ENCODE measurements at places on chromosomes 3 and 15.

DNA sequence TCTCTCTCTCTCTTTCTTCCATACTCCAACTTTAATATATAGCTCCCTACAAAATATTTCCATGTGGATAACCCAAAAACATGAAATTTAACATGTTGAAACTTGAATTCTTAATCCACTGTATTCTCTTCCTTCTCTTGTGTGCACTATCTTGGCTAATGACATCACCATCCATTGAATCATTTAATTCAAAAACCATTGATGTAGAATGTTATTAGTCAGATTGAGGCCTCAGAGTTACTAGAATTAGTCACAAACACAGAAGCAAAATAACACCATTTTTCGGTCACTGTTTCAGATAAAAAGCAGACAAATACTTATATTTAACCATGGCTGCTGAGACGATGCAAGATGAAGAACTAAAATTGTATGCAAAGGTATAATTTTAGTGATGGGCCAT, 256.9 kb upstream of the LRRC3B start:
- DNase-seq: no peak

- no peak for DNase-seq
These were observed 182.2 kb downstream of the RSL24D1 start for GRCh38 chr15:55014391-55015092.

DNA sequence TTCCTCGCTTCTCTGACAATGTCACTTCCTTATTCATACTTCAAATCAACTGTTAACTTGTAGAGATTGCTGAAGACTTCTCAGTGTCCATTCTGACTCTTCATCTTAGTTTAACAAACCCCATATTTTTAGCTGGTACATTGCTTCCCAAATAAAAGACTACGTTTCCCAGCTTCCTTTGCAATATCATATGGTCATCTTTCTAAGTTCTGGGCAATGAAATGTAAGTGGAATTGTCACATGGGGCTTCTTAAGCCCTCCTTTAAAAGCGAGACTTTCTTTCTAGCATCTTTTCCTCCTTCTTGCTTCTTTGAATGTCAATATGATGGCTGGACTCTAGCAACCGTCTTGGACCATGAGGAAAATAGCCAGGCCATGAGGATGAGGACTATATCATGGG, 239.0 kb downstream of the ZNF621 start:
- DNase-seq: no peak

GRCh38 chr3:9715764-9716437, 12.3 kb downstream of the CPNE9 start:
- no peak for DNase-seq

GRCh38 chr3:30741889-30742288, 135.5 kb downstream of the TGFBR2 start:
- no peak for DNase-seq

DNA sequence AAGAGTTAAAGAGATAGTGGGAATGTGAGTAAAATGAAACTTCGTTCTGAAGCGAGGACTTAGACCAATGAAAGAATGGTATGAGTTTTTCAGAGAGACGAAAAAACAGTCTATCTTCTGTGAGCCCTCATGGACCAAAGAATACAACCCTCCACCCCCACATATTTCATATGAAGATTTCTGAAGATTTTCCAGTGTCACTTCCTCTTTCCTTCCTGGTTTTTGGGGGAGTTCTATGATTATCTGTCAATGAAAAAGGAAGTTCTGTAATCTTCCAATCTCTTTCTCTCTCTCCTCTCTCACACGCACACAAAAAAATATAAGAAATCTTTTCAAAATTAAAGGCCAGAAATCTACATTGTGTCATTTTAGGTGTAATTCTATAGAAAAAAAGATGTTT, 27.7 kb downstream of the CMSS1 start:
- DNase-seq: no peak

GRCh38 chr15:25847051-25847450, 16.1 kb downstream of the ATP10A start:
- no peak for DNase-seq

DNA sequence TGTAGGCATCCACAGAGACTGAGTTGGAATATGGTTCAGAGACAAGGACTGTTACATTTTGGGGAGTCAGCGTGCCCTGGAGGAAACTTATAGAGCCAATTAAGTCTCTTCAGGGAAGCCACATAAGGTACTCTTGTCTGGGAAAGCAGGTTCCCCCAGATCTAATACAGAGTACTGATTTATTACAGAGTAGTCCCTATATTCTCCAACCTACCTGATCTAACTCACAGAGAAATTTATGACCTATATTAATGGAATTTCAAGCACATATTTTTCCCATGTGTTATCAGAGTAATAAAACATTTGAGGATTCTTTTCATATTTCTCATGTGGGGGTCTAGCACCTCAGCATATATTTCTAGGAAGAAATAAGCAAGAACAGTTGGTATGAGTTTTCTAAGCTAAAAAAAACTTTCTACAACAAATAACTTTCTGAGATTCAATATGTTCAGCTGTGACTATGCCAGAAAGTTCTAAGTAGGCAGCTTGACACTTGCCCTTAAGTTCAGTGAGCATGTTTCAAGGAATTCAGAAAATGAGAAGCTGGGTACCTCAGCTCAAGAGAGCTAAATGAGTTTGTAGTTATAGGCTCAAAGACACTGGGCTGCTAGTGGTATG, 75.3 kb upstream of the COL8A1 start:
- no peak for DNase-seq

- DNase-seq: no peak
These were observed 37.5 kb upstream of the MFGE8 start for GRCh38 chr15:88950600-88951160.

DNA sequence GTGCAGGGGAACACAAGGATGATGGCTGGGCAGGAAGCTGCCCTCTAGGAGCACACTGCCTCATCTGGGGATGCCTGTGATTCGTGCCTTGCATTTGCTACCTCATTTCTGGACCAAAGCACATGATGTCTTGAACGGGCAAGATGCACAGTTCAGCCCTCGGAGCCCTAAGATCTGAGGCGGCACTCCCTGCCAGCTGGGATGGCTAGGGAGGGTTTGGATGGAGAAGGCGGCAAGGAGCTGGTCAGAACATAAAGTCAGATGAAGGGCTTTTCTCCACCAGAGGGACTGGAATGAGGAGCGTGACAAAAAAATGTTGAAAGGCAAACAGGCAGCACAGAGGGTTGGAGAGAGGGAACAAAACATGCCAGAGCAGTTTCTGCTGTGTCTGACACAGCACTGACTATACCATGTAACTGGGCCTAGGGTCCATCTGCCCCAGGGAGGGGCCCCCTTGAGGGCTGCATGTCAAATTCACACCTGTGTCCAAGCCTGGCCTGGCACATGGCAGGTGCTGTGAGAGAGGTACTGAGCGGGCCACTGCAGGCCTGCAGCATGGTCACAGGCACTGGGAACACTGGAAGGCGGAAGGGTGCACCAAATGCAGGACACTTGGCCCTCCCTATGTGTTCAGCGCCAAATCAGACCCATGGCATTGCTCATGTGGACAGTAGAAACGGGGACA, 21.7 kb downstream of the TMEM43 start:
- peak; percentile 17 for DNase-seq

DNA sequence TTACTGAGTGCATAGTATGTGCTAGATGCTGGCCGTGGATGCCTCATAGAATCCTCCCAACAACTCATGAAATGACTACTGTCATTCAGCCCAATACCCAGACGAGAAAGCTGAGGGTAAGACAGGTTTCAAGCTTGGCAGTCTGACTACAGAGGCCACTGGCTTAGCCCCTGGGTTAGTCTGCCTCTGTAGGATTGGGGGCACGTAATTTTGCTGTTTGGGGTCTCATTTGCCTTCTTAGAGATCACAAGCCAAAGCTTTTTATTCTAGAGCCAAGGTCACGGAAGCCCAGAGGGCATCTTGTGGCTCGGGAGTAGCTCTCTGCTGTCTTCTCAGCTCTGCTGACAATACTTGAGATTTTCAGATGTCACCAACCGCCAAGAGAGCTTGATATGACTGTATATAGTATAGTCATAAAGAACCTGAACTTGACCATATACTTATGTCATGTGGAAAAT, 1.0 kb upstream of the CCR5 start:
- DNase-seq: no peak

- DNase-seq: no peak
These were observed 164.8 kb downstream of the AKAP13 start for GRCh38 chr15:85545185-85545584.

DNA sequence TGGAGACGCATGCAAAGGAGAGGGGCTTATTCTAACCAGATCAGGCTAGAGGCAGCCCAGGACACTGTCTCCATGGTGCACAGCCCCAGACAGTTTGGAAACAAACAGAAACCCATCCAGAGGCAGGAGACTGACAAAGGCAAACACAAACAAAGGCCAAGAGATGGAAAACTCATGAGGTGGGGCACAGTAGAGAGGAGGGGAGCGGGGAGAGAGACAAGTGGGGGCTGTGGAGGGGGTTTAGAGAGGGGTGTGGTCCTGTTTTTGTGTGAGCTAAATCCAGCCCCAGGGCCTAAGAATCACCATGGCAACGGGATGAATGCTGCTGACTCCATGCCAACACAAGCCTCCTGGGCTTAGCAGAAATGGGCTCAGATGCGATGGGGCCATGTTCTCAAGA, 32.3 kb downstream of the PARP16 start:
- DNase-seq: no peak

- DNase-seq: peak; percentile 82
These were observed 39.7 kb upstream of the VEPH1 start for GRCh38 chr3:157542711-157543500.

DNA sequence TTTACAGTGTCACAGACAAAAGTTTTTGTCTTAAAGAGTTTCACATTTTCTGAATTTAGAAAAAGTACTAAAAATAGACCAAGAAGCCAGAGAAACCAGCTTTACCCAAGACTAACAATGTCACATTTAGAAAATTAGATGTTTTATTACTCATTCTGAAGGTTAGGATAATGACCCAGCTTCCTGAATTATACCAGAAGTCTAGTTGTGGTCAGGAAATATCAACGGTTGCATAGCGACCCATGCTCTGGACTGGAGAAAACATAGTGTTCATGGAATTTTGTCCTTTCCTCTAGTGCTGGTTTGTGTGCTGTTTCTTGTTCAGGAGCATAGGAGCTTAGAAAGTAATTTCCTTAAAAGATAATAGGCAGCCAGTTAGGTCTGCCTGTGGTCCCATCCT, 59.0 kb downstream of the DPPA2 start:
- DNase-seq: no peak

DNA sequence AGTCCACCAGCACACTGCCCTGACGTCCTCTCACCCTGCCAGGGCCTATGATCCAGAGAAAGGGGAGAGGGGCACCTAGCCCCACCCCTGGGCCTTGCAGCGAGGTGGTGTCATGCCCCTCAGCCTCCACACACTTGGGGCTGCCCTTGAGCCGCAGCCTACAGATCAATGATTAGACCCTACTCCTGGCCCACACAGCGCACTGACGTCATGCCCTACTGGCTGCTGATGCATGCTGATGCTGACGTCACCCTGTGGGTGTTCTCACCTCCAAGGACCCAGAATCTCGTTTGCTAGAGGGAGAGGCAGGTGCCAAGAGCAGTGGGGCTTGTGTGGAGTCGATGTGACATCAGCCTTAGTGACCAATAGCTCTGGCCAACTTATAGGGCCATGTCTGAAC, 18.0 kb downstream of the ARL14 start:
- DNase-seq: no peak

DNA sequence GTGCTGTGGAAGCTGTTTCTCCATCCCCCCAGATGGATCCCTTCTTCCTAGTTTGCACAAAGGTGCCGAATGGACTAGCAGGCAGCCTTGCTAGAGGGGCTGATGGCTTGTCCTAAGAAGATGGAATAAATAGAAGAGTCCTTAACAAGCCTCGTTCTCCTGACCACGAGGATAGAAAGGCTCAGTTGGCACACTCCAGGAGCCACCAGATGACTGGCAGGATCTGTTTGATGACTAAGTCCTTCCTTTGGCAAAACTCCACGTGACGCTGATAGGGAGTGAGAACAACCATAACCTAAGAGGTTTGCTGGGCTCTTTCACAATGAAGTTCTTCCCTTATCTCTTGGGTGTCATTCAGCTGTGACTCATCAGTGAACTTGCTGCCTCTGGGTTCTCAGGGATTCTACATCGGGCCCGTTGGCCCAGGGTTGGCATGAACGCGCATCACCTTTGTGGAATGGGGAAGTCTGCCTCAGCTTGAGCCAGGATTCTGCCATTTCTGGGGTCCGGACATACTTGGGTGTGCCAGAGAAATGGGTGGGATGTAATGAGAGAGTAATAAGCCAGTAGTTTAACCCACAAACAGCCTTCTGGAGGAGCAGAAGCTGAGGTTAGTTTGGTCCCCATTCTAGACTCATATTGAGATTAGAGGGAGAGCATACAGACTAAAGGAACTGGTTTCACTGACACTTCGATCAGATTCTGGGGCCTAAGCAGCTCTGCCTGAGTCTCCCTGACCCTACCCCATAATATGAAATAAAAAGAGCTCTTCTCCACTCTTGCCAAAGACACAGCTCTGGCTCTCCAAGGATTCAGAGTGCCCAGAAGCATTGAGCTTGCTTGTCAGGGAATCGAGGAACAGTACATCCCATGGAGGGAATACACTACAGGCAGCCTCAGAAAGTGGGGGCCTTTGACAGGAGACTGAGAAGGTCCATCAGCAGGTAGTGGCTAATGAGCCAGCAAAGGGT, 2.0 kb upstream of the MELTF start:
- DNase-seq: no peak

GRCh38 chr3:39970982-39971381, 161.6 kb downstream of the MYRIP start:
- no peak for DNase-seq

DNA sequence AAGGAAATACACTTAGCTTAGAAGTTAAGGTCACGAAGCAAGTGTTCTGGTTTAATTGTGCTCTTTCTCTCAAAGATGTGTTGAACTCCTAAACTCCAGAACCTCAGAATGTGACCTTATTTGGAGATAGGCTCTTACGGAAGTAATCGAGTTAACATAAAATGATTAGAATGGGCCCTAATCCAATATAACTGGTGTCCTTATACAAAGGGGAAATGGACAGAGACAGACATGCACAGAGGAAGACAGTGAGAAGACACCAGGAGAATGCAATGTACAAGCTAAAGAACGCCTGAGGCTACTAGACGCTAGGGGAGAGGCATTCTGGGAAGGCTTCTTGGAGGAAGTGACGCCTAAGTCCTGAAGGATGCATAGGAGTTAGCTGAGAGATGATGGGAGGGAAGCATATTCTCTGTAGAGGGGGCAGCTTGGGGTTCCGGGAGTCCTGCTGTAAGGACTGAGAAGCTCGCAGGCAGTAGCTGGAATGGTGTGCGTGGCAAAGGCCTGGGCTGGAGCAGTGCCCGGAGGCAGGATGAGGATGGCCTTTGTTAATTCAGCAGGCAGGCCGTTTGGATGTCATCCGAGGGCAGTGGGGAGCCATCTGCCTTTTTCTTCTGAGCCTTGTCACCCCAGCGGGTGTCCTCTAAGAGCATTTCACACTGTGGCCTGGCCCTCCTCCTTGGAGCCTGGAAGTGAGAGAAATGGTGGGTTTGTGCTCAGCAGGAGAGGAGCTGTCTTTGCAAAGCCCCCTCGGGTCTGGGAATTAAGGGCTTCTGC, 513.4 kb downstream of the SHQ1 start:
- DNase-seq: peak; percentile 69

DNA sequence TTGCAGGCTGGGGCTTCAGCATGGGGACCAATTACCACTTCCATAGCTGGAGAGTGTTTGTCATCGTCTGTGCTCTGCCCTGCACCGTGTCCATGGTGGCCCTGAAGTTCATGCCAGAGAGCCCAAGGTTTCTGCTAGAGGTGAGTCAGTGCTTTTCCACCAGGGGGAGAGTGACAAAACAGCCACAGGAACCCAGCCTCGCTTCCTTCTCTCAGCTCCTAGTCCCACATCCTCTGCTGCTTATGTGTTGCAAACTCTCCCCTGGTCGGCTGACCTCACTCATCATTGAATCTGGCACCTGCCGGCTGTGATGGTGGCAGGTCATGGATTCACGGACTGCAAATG, 158.3 kb downstream of the SV2B start:
- DNase-seq: peak; percentile 64

- peak; percentile 86 for DNase-seq
These were observed 35.2 kb upstream of the SMAD3 start for GRCh38 chr15:67030036-67030762.
